ENCODE measurements at places on chromosomes 7 and 10.

- DNase-seq: no peak
Observed at GRCh38 chr7:24540956-24541355, 32.3 kb upstream of the PALS2 start.

DNA sequence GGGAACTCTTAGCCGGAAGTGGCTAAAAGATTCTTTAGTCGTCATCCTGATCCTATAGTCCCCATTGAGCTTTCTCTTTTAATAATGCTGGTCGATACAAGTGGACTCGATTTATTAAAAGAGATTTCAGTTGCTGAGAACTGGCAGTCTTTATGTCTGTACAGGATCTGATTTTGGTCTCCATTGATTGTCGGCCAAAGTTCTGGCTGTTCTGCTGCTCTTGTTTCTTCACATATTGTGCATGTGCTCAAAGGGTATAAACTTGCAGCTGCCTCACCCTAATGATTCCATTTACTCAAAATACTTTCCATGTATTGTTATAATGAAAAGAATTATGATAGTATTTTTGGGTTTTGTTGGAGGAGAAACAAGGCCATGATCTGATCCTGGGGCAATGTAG lies 100.7 kb upstream of the CTTNBP2 start:
- DNase-seq: no peak

GRCh38 chr10:130160775-130161174 lies 24.6 kb downstream of the GLRX3 start:
- no peak for DNase-seq

DNA sequence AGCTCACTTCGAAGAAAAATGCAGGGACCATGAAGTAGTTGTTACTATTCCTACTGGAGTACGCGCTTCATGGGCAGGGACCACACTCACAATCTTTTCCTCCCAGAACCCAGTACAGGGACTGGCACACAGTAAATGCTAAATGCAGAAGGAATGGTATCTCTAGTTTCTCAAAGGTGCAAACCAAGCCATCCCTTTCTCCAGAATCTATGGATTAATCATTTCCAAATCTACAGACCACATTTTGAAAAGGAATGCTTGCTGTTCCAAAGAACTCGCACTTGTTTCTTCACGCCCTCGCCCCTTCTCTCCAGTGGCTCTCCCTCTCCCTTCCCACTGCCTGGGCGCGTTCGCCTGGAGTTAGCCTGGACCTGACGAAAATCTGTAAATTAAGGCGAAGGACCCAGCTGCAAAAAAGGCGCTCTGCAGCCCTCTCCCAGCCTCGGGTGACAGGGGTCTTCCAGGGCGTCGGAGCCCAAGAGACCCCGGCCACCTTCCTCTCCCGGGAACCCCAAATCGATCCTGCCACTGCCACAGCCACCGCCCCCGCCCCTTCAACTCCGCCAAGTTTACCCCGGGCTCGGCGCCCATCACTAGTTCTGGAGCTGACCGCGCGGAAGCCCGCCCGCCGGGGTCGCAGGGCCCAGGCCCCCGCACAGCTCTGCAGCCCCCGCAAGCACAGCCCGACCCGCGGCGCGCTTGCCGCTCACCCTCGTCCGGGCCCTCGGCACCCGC lies 527 bp downstream of the PDIA4 start:
- DNase-seq: no peak

DNA sequence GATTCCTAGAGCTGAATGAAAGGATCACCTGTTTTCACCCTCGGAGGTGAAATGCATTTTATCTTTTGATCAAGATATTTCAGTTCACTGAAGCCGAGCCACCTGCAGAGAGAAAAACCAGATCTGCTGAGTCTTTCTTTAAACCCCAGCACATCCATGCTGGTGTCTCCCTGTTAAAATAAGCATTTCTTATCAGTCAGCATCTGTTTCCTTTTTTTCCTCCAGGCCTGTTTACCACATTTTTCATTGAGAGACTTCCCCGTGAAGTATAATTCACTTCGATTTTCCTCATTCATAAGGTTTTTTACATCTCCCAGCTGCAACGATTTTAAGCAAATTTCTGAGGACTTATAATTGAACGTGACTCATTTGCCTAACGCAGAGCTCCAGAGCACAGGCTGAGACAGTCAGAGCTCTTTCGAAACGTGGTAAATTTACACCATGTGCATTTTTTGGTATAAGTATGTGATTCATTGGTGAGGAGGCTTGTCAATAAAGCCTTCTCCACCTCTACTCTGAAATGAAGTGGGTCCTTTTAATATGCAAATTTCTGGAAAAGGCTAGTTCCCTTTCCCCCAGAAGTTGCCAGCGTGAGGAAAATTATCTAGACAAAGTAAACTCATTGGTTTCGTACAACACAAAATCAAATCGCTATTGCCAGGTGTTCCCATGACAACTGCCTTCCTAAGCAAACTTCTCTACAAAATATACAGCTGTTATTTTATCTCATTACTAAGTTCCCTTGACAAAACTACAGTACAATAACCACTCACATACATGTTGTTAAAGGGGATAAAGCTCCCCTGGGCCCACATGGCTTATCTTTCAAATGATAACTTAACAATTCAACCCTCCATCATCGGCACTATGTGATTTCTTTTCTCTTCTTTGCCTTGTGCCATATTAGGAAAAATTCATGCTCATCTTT lies 374.8 kb upstream of the AKR1E2 start:
- no peak for DNase-seq

DNA sequence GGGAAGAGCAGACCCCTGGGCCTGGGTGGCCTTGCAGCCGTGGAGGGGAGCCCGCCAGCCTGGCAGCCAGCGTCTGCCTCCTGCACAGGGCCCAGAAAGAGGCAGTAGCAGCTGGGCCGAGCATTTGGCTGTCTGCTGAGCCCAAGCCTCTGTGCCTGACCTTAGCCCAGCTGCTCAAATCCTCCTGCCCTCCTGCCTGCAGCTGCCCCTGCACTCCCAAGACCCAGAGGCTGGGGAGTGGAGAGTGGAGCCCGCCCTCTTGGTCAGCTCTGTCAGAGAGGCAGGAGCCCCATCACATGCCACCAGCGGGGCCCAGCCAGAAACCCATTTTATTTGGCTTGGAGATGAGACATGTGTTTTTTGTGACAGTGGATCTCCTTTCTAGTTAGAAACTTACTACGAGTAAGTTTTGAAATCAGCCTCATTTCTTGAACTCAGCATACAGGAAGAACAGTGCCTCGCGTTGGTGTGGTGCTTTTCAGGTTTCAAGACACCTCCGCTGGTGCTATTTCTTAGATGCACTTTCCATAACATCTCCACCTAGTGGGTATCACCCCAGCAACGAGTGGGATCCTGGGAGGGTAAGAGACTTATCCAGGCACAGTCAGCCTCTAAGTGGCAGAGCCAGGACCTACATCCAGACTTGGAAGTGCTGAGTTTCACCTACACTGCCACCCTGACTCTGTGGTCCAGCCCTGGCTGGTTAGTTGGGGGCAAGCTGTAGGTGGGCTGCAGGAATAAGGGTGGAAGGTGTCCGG lies 477.1 kb downstream of the RPS24 start:
- DNase-seq: no peak

DNA sequence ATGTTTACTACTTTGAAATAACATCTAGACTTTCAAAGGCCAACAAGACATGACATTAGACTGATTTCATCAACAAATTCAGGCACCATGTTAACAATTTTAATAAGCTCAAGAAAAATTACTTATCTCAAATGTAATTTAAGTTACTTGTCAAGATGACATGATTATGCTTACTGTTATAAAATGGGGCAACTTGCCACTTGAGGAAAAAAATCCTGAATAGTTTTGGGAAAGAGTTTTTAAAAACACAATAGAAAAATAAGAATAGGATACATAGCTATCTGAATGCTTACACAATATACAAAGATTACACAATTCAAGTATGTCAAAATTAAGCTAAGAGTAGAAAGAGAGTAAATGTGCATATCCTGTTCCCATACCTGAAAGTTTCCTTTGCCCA lies 85.4 kb downstream of the RNF32 start:
- no peak for DNase-seq

GRCh38 chr10:13412894-13413293 lies 64.8 kb upstream of the SEPHS1 start:
- DNase-seq: no peak

DNA sequence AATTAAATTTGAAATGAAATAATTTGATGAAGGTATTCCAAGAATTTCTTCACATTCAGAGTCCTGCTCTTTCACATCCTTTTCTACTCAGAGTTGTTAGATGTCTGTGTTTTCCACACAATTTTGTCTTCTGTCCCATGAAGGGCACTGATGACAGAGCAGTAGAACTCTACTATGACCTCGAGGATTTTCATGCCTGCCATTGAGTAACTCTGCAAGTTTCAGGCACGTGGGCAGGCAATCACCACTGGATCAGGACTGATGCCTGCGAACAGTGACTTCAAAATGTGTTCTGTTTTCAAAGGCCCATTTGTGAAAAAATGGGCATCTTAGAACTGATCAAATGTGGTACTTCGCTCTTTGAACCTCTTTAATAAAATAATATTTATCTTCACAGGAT lies 91.1 kb downstream of the CDK6 start:
- no peak for DNase-seq

GRCh38 chr10:104903433-104903832 lies 262.3 kb downstream of the SORCS3 start:
- DNase-seq: no peak

- no peak for DNase-seq
Observed at GRCh38 chr10:19164461-19164860, 115.9 kb downstream of the MALRD1 start.

DNA sequence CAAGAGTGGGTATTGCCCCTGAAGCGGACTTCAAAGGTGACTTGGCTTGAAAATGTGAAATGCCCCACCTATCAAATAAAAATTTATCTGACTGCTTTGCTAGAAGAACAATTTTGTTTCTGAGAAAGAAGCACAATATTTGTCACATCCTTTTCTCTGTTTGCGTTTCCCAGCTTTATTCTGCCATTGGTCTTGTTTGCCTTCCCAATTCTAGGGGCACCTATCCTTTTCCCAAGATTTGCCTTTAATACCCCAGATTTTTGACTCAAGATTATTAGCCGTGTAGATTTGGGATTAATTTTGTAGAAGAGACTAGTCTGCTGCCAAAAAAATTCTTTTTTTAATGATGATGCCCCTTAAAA lies 110.2 kb upstream of the LRGUK start:
- DNase-seq: no peak

GRCh38 chr7:101636822-101637623 lies 7.9 kb upstream of the MYL10 start:
- DNase-seq: no peak

DNA sequence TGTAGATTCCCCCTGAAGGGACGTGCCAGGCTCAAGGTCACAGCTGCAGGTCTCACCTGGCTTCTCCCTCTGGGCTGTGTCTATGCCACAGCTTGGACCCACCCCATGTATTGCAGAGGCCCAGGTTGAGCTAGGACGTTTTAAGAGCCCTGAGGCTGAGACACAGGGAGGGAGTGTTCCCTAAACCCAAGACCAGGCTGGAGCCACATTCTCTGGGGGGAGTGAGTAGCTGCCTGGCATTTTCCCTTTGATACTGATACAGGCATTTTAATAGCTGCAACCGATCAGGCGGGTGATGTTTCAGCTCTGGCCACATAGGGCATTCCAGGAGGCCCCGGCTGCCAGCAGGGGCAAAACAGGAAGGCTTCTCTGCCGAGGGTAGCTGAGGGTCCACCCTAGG lies 13.4 kb downstream of the COL13A1 start:
- no peak for DNase-seq

GRCh38 chr10:103448746-103449145 lies 3.4 kb downstream of the CALHM2 start:
- DNase-seq: no peak

DNA sequence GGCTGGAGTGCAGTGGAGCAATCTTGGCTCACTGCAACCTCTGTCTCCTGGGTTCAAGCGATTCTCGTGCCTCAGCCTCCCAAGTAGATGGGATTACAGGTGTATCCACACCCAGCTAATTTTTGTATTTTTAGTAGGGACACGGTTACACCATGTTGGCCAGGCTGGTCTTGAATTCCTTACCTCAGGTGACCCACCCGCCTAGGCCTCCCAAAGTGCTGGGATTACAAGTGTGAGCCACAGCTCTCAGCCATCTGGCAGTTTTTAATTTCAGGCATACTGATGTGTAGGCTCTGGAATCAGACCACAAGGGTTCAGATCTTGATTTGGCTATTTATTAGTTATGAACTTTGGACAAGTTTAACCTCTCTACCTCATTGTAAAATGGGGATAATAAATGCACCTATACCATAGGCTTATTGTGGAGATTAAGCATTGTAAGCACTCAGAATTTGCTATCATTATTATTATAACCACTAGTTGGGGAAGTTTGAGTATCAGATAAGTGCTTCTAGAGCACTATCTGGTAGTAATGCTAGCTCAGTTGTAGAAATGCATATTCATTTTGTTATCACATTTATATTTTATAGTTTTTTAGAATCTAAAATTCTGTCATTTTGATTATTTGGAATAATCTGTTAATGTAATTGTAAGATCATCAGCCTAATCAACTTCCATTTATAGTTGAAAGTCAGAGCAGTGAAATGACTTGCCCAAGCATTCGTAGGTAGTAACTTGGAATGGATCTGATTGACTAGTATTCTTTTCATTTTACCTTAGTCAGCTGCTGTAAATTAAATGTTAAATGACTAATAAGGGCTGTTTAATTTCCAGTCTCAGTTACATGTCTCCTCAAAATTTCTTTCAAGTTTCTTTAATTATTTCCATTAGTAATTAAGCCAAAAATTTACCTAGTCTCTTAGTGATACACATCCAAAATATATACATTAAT lies 22.5 kb downstream of the KMT2E start:
- DNase-seq: no peak

DNA sequence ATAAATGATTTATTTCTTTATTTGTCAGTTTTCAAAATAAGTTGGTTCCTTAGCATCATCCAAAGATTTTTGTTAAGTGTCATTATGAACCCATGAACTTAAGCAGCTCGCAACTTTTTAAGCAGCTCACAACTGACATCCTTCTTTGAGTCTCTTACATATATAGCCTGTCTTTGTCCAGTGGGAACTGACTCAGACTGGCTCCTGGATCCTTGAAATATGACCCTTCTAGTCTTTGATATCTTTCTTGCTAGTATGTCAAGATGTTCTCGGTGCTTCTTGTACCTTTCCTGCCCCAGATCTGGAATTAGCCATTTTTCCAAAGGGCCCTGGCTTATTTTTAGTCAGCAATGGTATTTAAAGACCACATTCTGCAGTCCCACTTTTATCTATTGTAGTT lies 53.9 kb upstream of the ARID5B start:
- no peak for DNase-seq

Data from stimulated activated CD8-positive, alpha-beta memory T cell treated with anti-CD3 and anti-CD28 coated beads, Interleukin-4, amount 100 ng/mL, for 1 hour (primary cell).